ENCODE measurements at places on chromosomes 13 and 19. TPM values are rescaled to one million over a fixed set of nuclear protein-coding genes. Genes with fewer than 3 reads are reported as not detected.

F7 gene
- 0.85 TPM for total RNA-seq

- DNase-seq: no peak
Observed at GRCh38 chr19:55638864-55639359, 1.9 kb upstream of the ZNF580 start.

DNA sequence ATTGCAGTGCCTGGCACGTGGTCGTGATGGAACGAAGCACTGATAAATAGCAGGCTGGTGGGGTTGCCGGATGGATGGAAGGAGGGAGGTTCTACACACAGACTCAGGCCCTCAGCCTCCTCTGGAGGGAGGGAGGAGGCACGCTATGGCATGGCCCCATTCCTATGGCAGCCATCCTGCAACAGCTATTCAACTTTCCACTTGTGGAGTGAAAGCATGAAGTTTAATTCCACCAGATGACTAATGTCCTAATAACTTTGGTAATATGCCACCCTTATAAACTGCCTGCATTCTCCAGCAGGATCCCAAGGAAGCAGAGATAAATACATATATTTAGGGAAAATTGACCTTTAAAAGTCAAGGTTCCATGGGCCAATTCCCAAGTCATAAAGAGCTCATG, 92.4 kb downstream of the KL start:
- no peak for DNase-seq

GFY gene
- total RNA-seq: not detected

KCNJ14 gene
- total RNA-seq: 6.1 TPM

TNFSF9 gene
- not detected for total RNA-seq

DNA sequence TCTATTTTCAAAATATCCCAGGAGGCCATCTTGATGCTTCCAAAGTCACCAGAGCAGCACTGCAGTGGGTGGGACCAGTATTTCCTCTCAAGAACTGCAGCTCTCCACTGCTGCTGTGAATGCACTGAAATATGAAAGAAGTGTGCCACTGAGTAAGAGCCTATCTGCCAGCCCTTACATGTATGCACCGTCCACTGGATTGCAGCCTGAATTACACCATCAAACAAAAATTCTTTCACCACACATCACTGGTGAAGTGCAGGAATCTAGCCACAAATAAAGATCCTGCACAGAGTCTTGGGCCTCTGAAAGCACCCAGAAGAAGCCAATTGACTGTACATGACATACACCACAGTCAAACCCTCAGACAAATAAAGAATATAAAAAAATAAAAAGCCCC, 249.0 kb downstream of the LHFPL6 start:
- no peak for DNase-seq

DNA sequence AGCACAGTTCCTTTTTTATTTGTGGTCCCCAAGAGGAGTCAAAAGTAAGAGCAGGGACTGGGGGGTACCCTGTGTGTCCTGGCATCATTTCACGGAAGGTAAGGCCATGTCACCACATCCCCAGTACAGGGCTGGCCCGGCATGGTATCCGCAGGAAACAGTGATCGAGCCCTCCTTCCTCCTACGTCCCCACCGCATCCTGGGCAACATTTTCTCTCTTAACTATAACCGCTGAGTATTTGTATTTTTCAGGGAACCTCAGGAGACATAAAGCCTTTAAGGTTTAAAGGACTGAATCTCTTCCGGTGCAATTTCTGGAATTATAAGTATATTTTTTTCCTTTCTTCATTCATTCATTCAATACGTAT, 13.6 kb upstream of the LATS2 start:
- no peak for DNase-seq

DNA sequence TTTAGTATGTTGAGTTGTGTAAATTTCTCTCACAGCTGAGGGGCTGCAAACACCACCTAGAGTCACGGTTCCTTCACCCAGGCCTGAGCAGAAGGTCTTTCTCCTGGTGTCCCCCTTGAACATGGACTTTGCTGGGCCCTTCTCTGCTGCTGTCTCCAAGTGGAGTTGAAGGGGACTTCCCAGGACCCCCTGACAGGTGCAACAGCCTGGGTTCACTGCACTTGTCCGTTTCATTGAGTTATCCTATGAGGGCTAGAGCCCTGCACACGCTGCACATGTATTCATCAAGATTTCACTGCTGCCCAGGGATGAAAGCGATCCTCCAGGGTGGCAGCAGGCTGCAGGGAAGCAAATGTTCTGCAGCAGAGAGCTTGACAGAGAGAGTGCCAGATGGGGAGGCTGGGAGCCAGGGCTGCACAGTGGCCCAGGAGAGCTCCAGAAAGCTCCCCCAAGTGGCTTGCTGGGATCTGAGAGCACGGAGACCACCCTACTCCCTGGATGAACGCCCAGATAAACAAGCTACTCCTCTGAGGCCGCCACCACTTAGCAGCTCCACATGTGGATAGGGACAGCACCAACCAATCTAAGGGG, 10.3 kb downstream of the TMEM272 start:
- DNase-seq: no peak

DNA sequence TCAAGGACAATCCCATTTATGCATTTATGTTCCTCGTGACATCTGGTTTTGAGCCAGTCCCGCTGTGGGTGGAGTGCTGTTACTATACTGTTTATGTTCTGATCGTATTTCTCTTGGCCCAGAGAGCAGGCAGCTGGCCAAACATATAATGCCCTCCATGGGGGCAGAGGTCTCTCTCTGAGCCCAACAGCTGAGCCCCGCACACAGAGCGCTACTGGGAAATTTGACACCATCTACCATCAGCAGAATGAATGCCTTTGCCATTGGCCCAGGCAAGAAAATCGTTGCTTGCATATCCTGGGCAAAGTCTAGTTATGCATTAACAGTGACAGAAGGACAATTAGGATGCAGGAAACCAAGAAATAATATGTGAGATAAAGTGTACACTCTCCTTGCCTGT, 126.8 kb upstream of the CACNA1A start:
- no peak for DNase-seq

DNA sequence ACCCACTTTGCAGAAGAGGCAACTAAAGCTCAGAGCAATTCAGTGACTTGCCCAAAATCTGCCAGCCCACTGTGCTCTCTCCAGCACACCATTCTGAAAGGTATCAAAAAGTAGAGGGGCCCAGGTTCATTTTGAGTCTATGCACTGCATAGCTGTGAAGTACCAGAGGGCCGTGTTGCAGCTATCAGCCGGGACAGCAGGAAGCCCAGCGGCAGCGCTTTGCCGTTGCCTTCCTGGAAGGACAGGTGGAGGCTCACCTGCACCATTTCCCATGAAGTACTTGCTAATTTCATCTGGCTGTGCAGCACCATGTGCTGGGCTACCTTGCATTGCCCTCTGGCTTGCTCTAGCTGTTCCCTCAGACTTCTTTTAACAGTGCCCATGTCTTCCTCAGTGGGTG, 2.7 kb upstream of the SERPINE3 start:
- no peak for DNase-seq

KASH5 gene
- total RNA-seq: not detected

EFNB2 gene
- total RNA-seq: 38.0 TPM

S1PR2 gene
- 24.3 TPM for total RNA-seq

CYTH2 gene
- total RNA-seq: 83.5 TPM

BORCS8 gene
- total RNA-seq: 26.9 TPM

DNA sequence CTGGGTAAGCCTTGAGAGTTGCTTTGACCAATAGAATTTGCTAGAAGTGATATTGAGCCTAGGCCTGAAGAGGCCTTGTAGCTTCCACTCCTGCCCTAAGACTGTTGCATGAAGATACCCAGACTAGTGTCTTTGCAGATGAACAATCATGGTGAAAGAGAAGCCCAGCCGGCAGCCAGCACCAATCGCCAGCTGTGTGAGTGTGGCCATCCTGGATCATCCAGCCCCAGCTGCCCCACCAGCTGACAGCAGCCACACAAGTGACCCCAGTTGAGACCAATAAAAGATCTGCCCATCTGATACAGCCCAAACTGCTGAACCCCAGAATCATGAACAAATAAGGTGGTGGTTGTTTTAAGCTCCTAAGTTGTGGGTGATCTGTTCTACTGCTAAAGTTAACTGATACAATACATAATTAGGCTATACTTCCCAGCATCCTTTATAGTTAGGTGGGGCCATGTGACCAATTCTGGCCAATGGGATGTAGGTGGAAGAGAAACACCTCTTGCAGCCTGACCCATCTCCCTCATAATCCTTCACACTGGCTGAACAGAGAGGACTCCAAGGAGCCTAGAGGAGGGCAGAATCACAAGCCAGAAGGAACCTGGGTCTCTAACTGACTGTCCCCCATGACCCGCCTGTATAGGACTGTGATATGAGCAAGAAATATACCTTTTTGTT, 9.4 kb upstream of the ZNF428 start:
- no peak for DNase-seq
